AG04449 (cell line): ENCODE measurements at places on chromosomes 11 and 22.

GRCh38 chr11:8250434-8250833 lies 13.2 kb downstream of the LMO1 start:
- DNase-seq, result no peak

DNA sequence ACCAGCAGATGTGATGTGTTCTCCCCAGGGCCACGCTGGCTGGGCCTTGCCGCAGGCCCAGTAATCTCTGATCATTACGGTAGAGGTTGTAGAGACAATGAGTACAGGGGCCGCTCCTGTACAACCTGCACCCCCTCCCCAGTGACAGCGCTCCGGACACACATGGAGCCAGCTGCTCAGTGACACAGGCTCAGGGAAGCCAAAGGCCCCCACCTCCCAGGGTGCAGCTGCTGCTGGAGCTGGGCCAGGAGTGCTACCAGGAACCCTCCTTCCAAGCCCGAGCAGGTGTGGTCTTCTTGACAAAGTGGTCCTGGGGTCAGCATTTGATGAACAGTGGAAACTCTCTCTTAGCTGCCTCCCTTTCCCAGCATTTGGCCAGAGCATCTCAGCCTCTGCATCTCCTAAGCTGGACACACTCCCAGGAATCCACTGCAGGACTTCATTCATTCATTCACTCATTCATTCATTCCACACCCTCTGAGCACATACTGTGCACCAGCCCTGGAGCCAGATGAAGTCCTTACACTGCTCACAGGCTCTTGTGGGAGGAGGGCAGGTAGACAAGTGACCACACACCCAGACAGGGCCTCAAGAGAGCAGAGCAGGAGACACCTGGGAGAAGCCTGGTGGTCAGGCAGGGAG lies 49.6 kb upstream of the MPEG1 start:
- no peak for DNase-seq

DNA sequence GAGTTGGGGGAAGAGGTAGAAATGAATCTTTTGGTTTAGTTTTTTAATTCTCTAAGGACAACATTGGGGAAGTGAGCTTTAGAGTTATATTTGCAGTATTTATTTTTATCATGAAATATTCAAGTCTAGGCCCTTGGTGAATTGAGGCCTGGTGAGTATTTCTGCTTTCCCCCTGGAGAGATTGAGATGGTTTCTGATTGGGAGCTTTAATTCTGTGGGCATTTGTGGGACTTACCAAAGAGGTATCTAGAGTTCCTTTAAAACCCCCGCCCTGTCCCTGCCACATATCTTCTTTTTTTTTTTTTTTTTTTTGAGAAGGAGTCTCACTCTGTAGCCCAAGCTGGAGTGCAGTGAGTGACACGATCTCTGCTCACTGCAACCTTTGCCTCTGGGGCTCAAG lies 9.6 kb downstream of the ACO2 start:
- no peak for DNase-seq

- no peak for DNase-seq
These were observed 46.5 kb upstream of the FGF3 start for GRCh38 chr11:69865707-69866106.

DNA sequence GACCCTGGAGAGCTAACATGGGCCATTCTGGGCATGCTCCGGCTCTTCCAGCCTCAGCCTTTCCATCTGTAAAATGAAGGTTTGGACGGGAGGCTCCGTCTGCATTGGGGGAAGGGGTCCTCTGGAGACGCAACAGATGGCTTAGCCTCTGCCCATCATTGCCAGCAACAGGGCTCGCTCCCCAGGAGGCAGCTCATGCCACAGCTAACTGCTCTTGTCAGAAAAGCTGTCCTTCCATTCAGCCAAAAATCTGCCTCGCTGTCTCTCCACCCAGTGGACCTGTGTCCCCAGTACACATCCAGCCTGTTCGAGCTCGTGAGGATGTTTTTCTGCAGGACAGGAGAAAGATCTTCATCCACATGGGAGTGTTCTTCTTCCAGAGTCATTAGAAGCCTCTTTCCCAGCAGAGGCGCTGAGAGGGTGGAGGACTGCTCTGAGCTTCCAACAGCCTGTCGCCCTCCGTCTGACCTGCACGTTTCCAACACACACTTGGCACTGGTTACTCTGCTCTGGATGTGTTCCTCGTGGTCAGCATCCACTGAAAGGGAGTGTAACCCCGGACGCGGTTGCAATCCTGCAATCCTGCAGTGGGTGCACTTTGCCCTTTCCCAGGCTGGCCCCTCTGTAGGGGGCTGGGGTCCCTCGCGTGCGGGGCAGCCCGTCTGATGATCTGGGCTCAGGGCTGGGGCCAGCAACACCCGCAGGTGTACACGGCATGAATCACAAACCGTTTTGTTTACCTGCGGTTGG lies 1340.9 kb downstream of the TBC1D22A start:
- DNase-seq, result no peak

- no peak for DNase-seq
These were observed 64.6 kb downstream of the FLRT1 start for GRCh38 chr11:64100360-64100759.

DNA sequence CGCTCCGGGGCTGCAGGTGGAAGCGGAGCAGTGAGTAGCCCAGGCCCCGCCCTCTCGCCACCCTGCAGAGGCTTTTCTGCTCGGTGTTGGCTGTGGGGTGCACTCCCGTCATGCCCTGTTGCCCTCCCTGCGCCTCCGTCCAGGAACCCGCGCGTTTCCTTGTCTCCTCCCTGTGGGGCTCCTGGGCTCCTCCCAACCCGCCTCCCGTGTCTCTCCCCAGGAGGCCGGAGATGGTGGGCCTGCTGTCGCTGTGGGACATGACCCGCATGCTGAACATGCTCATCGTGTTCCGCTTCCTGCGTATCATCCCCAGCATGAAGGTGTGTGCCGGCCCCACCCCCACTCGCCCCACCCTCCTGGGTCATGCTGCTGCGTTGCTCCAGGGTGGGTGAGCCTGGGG lies 32.4 kb downstream of the TPCN2 start:
- no peak for DNase-seq
